ENCODE measurements at places on chromosomes 2 and 18. TPM values are rescaled to one million over a fixed set of nuclear protein-coding genes. Genes with fewer than 3 reads are reported as not detected.

The DYNAP gene
- not detected for polyA plus RNA-seq

The PROC gene
- polyA plus RNA-seq, result not detected

The VIT gene
- not detected for polyA plus RNA-seq

GRCh38 chr2:65370387-65371073 is 61.9 kb downstream of the SPRED2 start:
- 0 out of 2 replicates have a peak overlapping the region, but pooled peaks have one; percentile 15 for H3K27ac ChIP-seq
- no peaks in the 10 kb centered on the region for H3K27me3 ChIP-seq
- no peak for DNase-seq
- H3K4me3 ChIP-seq, result no peak overlapping the region
- no peaks in the 10 kb centered on the region for H3K36me3 ChIP-seq

DNA sequence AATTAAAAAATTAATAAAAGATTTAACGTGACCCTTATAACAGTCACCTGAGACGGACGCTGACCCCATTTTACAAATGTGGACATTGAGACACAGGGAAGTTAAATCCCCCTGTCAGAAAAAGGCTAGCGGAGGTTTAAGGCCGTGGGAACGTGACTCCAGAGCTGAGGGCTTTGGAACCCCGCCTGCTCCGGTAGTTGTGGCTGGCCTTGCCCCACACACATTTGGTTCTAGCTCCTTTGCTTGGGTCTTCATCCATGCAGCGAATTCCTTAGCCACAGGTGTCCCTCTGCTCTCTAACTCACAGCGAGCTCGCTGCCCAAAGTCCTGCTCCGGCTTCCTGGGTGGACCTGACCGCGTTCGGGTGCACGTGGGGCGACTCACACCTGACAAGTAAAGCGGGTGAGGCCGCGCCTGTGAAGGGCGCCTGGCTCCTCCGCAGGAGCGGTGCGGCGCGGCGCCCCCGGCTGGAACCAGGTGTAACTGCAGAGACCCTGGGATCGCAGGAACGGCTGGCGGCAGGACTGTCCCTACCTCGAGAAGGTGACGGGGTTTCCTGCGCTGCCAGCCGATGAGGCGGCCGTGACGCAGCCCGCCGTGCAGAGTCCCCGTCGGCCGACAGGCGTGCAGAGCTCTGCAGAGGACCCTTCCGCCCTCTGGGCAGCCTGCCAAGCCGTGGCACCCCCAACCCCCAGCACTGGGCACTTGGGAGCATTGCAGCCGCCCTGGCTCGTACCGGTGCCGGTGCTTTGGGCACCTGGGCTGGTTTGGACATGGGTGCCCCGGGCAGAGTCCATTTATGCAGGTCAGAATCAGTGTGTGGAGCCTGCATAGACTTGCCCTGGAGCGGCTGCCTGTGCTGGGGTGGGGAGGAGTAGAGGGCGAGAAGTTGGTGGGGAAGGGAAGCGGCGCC is 2.4 kb upstream of the PROC start:
- H3K4me1 ChIP-seq, result peaks cover 16% of the 10 kb centered on the region
- H3K27me3 ChIP-seq, result peaks cover 3% of the 10 kb centered on the region
- no peak overlapping the region for H3K27ac ChIP-seq
- H3K36me3 ChIP-seq, result no peaks in the 10 kb centered on the region

- H3K4me3 ChIP-seq, result no peak overlapping the region
- DNase-seq, result no peak
- no peaks in the 10 kb centered on the region for H3K36me3 ChIP-seq
Measured at GRCh38 chr2:12071318-12071717, 324.9 kb downstream of the LPIN1 start.

GRCh38 chr2:20150806-20151571 is 73.9 kb downstream of the SDC1 start:
- DNase-seq, result no peak
- H3K27ac ChIP-seq, result no peak overlapping the region
- no peak overlapping the region for H3K4me3 ChIP-seq
- H3K4me1 ChIP-seq, result peaks cover 12% of the 10 kb centered on the region

DNA sequence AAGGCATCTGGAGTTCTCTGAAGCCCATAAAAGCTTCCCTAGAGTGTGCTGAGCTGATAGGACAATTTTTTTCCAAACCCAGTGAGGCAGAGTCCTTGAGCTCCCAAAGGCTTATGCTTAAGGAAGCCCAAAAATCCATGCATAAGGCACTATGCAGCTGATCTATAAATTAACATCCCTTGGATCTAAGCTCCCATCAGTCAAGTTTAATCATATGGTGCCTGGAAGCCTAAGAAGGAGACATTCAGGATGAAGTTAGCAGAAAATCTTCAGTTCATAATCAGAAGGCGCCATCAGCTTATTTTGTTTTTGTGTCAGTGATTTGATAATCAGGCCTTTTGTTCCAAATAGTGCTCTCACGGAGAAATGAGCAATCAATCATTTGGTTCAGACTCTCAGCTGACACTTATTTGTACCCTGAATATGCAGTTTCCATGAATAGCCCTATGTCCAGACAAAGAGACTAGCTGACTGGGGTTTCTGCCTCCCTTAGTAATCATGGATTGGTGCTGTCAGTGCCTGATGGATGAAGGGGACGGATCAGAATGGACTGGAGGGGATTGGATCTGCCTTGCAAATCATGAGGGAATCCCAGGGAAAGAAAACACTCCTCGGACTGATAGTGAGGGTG is 464.8 kb upstream of the RGPD4 start:
- H3K4me3 ChIP-seq, result no peak overlapping the region
- no peaks in the 10 kb centered on the region for H3K27me3 ChIP-seq

GRCh38 chr2:192007581-192008228 is 160.8 kb upstream of the CAVIN2 start:
- no peak overlapping the region for H3K4me3 ChIP-seq
- no peaks in the 10 kb centered on the region for H3K36me3 ChIP-seq
- no peaks in the 10 kb centered on the region for H3K27me3 ChIP-seq

- no peak overlapping the region for H3K27ac ChIP-seq
- no peaks in the 10 kb centered on the region for H3K27me3 ChIP-seq
- peaks cover 6% of the 10 kb centered on the region for H3K36me3 ChIP-seq
Measured at GRCh38 chr2:48589170-48589767, 28.4 kb upstream of the GTF2A1L start.

DNA sequence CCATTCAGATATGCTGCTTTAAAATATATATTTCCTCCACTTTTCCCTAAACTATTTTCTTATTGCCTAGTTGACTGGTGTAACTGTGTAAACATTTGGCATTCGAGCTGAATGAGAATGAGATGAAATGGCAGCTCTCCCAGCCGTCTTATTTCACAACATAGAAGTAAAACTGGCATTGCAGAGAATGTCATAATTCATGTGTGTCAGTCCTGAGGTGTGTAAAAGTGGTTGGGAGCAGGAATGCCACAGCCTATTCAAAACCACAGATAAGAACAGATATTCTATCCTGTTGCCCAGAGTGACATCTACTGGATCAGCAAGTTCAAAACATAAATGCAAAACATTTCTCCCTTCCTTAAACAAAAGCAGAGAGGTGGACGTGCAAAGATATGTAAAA is 565.5 kb upstream of the CHAC2 start:
- no peak overlapping the region for H3K27ac ChIP-seq
- no peaks in the 10 kb centered on the region for H3K4me1 ChIP-seq
- no peaks in the 10 kb centered on the region for H3K36me3 ChIP-seq
- no peak overlapping the region for H3K4me3 ChIP-seq
- H3K27me3 ChIP-seq, result no peaks in the 10 kb centered on the region

DNA sequence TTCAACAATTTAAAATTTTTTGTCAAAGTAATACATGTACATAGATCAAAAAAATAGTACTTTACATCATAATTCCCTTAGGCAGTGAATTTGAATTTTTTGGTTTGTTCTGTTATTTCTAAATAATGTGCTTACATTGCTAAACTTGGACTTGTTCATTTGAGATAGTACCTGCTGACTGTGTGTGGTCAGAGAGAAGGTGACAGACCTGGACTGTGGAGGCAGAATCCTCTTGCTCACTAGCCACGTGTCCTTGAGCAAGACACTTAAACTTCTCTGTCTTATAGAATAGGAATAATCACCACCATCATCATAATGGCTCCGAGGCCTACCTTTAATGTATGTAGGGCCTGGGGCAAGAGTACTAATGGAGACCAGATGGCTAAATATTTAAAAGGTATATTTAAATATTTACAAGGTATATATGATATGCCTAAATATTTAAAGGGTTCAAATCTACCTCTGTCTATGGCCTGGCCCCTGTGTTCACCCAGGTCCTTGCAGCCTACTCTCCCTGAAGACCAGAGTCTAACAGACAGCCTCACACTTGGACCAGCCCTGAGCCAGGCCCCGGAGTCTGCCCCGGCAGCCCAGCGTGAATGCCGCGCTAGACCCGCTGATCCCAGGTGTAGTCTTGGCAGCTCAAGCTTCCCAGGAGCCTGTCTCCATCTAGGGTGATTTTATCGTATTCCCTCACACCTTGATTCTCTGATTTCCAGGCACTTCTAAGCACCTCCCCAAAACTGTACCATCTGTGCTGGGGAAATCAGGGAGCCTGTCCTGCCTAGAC is 33.5 kb downstream of the ZNF532 start:
- H3K27ac ChIP-seq, result no peak overlapping the region
- H3K36me3 ChIP-seq, result peaks cover 12% of the 10 kb centered on the region
- H3K27me3 ChIP-seq, result no peaks in the 10 kb centered on the region

DNA sequence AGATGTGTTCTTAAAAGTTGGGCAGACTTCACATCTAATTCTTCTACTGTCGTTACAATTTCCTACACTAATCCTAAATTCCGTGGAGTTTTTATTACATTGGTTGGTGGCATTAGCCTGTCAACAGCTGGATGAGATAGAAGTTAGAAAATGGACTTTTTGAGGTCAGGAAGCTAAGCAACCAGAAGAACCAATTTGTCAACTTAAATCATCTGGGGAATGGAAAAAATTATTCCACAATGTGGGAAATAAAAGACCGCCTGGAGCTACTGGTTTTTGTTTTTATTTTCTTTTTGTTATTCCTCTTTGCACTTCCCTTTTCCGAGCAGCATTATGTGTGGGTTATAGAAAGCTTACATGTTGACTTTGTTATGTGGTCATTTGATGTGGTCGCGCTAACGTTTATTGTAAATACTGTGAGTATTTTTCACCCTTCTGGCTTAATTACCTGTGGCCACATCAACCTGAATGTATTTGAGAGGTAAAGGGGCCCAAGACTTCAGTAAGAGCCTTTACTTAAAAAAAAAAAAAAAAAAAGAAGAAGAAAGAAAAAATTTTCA is 75.3 kb downstream of the PTPRM start:
- H3K4me1 ChIP-seq, result no peaks in the 10 kb centered on the region
- no peak for DNase-seq
- no peak overlapping the region for H3K4me3 ChIP-seq
- H3K27ac ChIP-seq, result no peak overlapping the region
- H3K27me3 ChIP-seq, result no peaks in the 10 kb centered on the region
- no peaks in the 10 kb centered on the region for H3K36me3 ChIP-seq

- peak; percentile 30 for DNase-seq
- no peak overlapping the region for H3K4me3 ChIP-seq
- no peak overlapping the region for H3K27ac ChIP-seq
- H3K36me3 ChIP-seq, result no peaks in the 10 kb centered on the region
- H3K27me3 ChIP-seq, result no peaks in the 10 kb centered on the region
Measured at GRCh38 chr18:73750052-73750451, 397.6 kb downstream of the FBXO15 start.

The NRP2 gene
- 45.2 TPM for polyA plus RNA-seq

GRCh38 chr2:238123991-238124470 is 14.4 kb upstream of the KLHL30 start:
- no peak for DNase-seq
- no peak overlapping the region for H3K4me3 ChIP-seq
- H3K4me1 ChIP-seq, result peaks cover 10% of the 10 kb centered on the region
- H3K27me3 ChIP-seq, result peaks cover 27% of the 10 kb centered on the region

The DPYSL5 gene
- not detected for polyA plus RNA-seq

- H3K4me3 ChIP-seq, result no peak overlapping the region
- no peak for DNase-seq
- no peaks in the 10 kb centered on the region for H3K36me3 ChIP-seq
- no peaks in the 10 kb centered on the region for H3K27me3 ChIP-seq
- H3K27ac ChIP-seq, result peak overlapping the region; percentile 26
Measured at GRCh38 chr2:237425320-237425719, 11.4 kb upstream of the COL6A3 start.

The CYTIP gene
- polyA plus RNA-seq, result not detected

DNA sequence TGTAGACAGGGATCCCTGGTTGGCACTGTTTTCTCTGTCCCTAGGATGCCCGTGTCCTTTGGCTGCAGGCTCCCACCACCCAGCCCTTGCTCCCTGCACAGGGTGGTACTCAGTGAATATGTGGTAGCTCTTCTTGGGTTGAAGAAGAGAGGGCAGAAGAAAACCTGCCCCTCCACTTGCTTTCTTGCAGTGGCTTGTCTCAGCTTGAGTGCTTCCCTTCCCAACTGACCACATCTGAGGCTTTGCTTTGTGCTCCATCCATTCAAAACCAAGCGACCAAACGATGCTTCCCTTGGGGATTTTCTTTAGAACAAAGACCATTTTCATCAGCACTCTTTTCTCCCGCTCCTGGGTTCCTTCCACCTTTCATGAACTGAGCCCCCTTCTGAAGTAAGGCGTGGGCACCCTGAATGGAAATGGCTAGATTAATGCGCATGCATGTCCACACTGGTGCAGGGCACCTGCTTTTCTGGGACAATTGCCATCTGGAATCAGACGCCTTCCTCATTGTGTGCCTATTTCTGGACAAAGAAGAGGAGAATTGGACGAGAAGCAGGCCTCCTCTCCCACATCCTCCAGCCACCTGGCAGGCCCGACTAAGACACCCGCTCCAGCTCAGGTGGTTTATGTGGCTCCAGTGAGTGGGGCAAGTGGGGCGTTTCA is 59.1 kb downstream of the ARL4C start:
- no peaks in the 10 kb centered on the region for H3K27me3 ChIP-seq
- H3K4me3 ChIP-seq, result no peak overlapping the region
- no peaks in the 10 kb centered on the region for H3K36me3 ChIP-seq
- DNase-seq, result no peak
- H3K4me1 ChIP-seq, result peaks cover 2% of the 10 kb centered on the region
- H3K27ac ChIP-seq, result no peak overlapping the region

The GREB1 gene
- polyA plus RNA-seq, result 0.05 TPM

- no peak for DNase-seq
- no peaks in the 10 kb centered on the region for H3K4me1 ChIP-seq
- no peaks in the 10 kb centered on the region for H3K36me3 ChIP-seq
- H3K27me3 ChIP-seq, result no peaks in the 10 kb centered on the region
- H3K4me3 ChIP-seq, result no peak overlapping the region
Measured at GRCh38 chr18:44393406-44393805, 287.3 kb upstream of the SETBP1 start.

The PSMD14 gene
- 59.3 TPM for polyA plus RNA-seq

- no peak overlapping the region for H3K27ac ChIP-seq
- H3K4me3 ChIP-seq, result no peak overlapping the region
- peaks cover 13% of the 10 kb centered on the region for H3K4me1 ChIP-seq
- DNase-seq, result peak; percentile 88
- H3K36me3 ChIP-seq, result peaks cover 7% of the 10 kb centered on the region
Measured at GRCh38 chr2:40431600-40431955, 20.3 kb downstream of the SLC8A1 start.

The CHCHD5 gene
- 46.2 TPM for polyA plus RNA-seq

The ZNF892 gene
- polyA plus RNA-seq, result 0.49 TPM

DNA sequence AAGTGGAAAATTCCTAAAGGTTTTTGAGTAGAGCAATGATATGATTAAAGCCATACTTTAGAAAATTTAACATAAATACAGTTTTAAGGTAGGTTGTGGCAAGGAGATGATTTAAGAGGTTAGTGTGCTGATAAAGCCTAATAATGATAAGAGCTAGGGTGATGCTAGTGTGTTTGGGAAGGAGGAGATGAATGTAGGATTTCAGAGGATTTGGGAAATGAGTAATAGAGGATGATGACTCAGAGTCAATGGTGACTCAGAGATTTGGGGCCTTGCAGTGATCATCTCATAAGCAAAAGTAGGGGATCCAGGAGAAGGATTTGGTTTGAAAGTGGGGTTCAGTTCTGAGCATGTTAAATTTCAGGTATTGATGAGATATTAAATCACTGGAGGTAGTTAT is 23.3 kb downstream of the STAMBP start:
- H3K27ac ChIP-seq, result no peak overlapping the region
- peak; percentile 90 for DNase-seq
- peaks cover 9% of the 10 kb centered on the region for H3K4me1 ChIP-seq
- no peaks in the 10 kb centered on the region for H3K27me3 ChIP-seq
- H3K36me3 ChIP-seq, result peaks cover 45% of the 10 kb centered on the region

All from IMR-90 (cell line).